ENCODE measurements at places on chromosomes 2 and 18.

DNA sequence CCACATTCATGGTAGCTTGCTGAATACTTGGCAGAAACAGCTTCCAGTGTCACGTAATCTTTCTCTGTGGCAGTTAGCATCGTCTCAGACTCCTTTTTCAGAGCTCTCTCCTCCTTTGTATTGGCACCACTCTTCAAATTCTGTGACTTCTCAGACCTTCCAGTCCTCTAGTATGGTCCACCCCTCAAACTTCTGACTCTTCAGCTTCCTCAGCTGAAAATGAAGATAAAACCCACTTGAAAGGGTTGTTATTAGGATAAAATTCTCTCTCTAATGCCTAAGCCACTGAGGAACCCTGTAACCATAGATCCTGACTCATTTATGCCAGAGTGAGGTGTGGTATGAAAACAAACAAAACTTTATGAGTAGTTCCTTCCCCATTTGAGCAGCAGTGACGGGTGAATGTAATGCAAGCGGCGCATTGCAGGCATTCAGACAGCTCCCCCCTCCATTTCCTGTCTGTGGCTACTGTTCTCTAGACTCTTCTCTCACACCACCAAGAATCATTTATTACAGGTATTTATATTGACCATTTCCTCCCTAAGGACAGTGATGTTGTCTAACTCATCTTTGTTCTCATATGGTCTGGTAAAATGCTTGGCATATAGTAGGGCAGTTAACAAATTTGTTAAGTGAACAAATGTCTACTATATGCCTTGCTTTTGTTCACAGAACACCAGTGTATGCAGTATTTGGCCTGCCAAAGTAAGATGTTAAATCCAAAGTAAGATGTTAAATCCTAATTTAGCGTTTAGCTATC is 35.3 kb downstream of the GALNT1 start:
- DNase-seq, result no peak

DNA sequence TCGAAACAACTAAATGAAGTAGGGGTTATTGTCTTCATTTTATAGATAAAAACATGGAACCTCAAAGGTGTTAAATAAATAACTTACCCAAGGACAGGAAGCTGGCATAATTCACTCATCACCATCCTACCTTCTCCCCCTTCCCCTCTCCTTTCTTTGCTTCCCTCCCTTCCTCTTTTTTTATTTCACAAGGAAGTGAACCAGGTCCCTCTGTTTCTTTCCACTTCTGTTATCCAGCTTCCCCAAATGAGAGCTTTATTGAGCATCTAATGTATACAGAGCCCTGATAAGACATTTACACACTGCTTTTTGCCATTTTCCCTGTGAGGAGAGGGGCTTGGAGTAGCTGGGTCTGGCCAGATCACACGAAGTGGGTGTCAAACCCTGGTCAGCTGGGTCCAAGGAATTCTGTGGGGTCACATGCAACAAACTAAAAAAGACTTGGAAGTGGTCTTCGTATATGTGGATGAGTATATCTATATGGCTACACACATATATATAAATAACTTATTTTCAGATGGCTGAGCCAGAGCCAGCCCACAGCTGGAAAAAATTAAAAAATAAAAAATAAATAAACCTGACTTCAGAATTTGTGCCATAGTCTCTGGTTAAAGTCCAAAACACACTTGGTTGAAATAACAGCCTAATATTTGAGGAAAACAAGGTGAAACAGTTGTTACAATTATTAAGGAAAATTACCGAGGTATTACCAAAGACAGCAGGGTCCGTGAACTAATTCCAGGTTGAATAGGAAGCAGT is 49.3 kb upstream of the FOSL2 start:
- DNase-seq, result no peak

DNA sequence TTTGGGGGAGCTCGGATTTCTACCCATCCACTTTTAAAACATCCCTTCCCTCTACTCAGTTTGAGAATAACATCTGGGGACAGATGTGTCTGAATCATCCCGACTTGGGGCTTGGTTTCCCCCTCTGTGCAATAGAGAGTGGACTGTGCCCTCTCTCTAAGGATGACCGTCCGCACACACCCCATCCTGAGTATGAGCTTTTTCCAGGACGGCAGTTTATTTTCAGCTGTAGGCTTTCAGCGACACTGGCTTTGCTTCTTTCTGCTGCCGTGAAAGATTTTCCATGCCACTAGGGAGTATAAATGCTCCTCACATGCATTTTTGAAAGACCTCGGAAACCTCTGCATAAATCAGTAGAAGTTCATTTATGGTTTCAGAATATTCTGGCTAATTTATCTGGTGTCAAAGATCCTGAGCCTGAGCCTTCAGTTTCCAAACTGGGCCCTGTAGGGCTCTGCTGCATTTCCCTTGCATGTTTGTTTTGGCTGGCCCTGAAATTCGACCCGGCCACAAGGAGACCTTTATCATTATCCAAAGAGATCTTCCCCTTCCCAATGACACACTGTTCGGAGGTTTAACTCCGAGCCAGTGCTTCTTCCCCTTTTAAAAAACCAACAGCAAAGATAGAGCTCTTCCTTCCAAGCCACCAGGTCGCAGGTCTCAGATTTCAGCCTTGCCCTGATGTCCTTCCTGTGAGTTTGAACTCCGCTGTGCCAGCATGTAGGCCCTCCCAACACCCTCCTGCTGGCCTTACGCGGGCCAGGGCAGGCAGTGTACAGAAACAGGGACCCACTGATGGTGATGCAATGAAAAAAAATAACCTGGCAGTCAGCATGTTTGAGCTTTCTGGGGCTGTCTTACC is 53.3 kb downstream of the FECH start:
- no peak for DNase-seq

DNA sequence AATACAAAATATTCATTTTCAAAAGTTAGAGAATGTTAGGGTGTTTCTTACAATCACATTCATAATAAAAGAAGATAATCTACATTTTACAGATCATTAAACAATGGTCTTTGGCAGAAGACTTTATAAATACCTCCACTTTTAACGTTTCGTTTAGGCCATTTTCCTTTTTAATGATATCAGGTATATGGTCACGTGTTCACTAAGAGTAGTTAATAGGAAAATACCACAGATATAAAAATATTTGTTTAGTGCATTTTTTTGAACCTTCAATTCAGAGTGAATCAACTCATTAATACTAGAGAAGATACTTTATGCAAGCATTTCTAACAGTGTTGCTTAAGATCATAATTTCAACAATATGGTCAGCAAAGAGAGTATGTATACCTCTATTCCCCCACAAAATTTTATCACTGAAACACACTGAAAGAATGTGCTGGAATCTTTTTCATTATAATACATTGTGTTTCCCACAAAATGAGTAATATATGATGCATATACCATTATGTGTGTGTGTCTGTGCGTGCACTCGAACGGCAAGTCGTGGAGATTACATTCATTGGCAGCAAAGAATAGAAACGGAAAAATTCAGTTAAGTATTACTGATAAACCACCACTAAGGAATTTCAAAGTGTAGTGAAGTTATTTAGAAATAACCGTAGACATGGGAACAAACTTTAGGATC is 319.9 kb upstream of the THUMPD2 start:
- DNase-seq, result no peak

- no peak for DNase-seq
Measured at GRCh38 chr2:128797937-128798336, 479.3 kb upstream of the HS6ST1 start.

GRCh38 chr2:10331027-10331701 is 28.5 kb downstream of the HPCAL1 start:
- DNase-seq, result no peak

DNA sequence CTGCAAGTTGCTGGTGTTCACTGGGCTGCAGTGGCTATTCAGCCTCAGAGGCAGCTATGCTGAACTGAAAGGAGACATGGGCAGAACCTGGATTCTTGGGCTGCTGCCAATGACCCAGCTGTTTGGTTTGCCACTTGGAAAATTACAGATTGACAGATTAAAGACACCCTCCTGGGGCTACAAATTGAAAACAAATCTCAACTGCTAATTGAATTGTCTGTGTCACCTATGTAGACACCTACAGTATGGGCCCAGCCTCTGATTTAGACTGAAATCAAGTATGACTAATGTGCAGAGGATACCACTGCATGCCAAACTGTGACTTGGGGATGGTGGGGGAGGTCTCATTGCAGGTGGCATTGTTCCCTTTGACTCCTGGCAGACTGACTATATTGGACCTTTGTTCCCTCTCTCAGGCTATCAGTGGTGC is 42.8 kb downstream of the ITSN2 start:
- DNase-seq, result no peak

GRCh38 chr2:112772322-112772721 is 7.9 kb upstream of the CKAP2L start:
- no peak for DNase-seq

DNA sequence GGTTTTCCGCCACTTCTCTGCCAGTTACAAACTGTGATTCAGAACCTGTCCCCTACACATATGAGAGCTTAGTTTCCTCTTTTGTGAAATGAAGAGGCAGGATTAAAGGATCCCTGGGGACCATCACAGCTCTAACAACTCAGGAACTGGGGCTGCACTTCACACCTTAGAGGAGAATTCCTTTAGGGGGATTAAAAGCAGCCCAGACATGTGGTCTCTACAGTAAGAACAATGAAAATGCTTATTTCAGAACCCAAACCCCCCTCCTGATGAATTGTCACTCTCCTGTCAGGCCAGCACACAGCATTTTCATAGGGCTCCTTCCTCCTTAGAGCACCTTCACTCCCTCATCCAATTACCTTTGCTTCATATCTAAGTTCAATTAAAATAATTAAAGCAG is 101.5 kb upstream of the NEDD4L start:
- DNase-seq, result no peak

- no peak for DNase-seq
Measured at GRCh38 chr2:137862651-137863050, 101.6 kb upstream of the HNMT start.

GRCh38 chr2:96868555-96869280 is 1.2 kb downstream of the SEMA4C start:
- DNase-seq, result peak; percentile 58

- no peak for DNase-seq
Measured at GRCh38 chr2:239596253-239596652, 195.4 kb upstream of the HDAC4 start.

- no peak for DNase-seq
Measured at GRCh38 chr18:74284191-74284979, 7.4 kb downstream of the CYB5A start.

GRCh38 chr2:108588070-108588668 is 53.9 kb downstream of the LIMS1 start:
- DNase-seq, result no peak

- DNase-seq, result no peak
Measured at GRCh38 chr2:31363956-31364750, 50.4 kb downstream of the XDH start.

DNA sequence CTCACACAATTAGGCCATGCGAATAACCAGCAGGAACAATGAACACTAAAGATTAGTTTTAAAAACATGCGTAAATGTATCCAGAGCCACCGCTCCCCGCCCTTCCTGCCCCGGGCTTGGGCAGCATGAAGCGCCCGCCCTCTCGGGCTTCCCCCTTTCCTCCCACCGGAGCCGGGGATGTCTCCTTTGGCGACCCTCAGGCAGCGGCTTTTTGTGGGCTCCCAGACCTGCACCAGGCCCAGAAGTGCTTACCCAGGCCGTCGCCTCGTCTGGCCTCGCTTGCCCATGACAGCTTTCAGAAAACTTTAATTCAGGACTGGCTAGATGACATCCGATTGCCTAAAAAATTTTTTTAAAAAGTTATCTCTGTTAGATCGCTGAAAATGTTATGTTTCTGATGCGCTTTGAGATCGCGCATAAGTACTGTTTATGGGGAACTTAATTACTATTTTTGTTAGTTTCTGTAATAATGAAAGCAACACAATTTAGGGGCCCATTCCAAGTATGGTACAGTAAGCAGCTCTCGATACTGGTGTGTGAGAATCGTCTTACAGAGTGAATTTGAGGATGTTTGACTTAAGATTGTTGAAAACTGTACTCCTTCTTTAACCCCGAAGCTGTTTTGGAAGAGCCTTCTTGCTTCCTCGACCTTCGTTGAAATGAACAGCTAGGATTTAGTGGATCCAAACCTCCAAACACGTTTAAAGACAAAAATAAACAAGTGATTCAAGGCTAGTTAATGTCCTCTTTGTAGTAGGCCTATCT is 1.1 kb downstream of the MAP3K20 start:
- DNase-seq, result no peak

DNA sequence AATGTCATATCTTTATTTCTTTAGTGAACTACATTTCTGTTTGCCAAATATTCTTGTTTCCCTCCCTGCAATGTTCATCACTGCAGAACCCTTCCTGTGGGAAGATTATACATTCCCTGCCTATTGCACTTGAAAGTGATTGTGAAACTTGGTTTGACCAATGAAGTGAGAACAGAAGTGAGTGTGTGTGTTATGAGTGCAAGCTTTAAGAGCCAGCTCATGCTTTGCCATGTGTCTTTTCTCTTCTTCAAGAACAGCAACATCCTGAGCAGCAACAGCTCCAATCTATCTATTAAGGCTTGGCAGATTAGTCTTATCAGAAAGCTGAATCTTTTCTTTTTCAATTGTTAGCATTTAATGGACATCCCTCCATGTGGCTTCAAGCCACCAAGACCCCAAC is 42.0 kb upstream of the UBE2E3 start:
- DNase-seq, result no peak

GRCh38 chr2:85438201-85439024 is 19.9 kb downstream of the SH2D6 start:
- DNase-seq, result peak; percentile 54

GRCh38 chr18:12589448-12589847 is 68.5 kb downstream of the SPIRE1 start:
- no peak for DNase-seq

GRCh38 chr18:67634631-67635338 is 118.3 kb upstream of the DSEL start:
- DNase-seq, result no peak

DNA sequence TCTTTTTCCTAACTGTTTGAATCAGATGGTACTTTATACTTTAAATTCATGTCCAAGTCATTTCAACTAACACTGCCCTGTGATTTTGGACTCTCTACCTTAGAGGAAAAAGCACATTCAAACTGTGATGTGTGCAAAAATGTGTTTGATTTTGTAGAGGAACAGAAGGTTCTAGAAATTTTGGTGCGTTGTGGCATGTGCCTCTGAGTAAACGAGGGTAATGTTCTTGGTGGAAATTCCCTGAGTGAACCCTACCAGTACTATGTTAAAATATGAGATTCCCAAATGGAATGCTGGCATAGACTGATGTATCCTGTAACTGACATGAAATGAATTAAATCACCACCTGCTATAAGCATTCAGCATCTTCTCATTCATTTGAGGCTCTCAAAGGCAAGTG is 901.9 kb upstream of the KLHL29 start:
- DNase-seq, result no peak

- no peak for DNase-seq
Measured at GRCh38 chr2:9099341-9099751, 95.9 kb upstream of the MBOAT2 start.

GRCh38 chr2:56088411-56088810 is 95.4 kb upstream of the CCDC85A start:
- DNase-seq, result no peak

All from DMS79 (cell line).